DND-41 (cell line): ENCODE measurements at places on chromosomes 12 and 14.

DNA sequence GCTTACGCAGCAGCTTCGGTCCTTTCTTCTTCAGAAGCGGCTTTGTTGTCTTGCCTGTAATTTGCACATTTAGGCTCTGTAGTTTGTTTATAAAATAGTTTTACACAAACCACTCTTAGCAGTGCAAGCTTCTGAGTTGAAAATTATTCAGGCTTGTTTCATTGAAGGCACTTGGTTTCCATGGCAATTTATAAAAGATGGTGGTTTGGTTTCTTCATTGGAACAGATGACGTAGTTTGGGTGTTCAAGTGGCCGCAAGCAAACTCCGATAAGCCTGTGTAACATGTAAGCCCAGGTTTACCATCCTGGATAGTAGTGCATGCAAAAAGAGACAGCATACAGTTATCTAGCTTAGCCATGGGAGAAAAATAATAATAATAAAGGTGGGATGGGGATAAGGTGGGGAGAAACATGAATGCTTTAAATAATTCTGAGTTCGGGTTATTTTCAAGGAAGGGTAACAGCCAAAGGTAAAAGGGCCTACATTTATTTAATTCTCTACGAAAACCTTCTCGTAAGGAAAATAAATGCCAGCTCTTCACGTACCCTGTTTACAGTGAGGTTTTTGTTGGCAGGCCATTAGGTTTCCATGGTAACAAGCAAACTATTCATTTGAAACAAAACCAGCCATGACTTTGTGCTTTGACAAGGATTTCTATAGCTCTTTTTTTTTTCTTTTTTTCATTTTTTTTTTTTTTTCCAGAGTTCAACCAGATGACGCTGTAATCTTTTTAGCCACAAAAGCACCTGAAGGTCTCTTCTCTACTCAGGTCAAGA, 189.6 kb upstream of the RPL10L start:
- no peak for DNase-seq

GRCh38 chr12:685388-685787, 22.1 kb upstream of the NINJ2 start:
- peak; percentile 62 for DNase-seq

- no peak for DNase-seq
Measured at GRCh38 chr14:60106339-60106738, 14.6 kb downstream of the PCNX4 start.

GRCh38 chr12:71662849-71663560, 643 bp downstream of the ZFC3H1 start:
- peak; percentile 54 for DNase-seq

DNA sequence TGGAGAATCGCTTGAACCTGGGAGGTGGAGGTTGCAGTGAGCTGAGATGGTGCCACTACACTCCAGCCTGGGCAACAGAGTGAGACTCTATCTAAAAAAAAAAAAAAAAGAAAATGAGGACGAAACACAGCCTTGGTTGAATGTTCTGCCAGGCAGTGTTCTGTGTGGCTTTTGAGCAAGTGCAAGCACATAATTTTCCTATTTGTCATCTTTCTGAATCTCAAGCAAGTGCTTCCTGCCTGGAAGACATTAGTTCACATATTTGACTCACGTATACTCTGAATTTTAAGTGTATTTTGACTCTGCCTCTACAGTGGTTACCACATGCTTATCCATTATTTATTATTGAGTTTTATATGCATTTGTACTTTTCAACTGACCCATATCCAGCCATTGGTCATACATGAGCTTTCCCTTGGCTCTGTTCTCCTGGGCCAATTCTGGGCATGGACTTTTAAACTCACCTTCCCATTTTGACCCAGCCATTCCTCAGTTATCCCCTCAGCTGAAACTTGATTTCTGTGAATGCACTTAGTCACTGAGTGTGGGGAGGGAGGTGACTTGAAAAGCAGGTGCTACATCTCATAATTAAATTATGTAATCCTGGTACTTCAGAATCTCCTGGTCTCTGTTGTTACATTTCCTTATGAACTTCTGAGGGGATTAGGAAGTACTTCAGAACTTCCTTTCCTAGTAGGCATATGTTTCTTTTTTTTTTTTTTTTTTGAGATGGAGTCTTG, 8.1 kb downstream of the OR10G2 start:
- DNase-seq, result no peak

GRCh38 chr12:93736640-93737178, 59.5 kb downstream of the CRADD start:
- DNase-seq, result no peak

- peak; percentile 22 for DNase-seq
Measured at GRCh38 chr12:46659824-46660223, 166.0 kb downstream of the SLC38A4 start.

- DNase-seq, result no peak
Measured at GRCh38 chr12:41980390-41980789, 164.3 kb downstream of the GXYLT1 start.

- DNase-seq, result no peak
Measured at GRCh38 chr14:99183716-99184115, 88.3 kb downstream of the BCL11B start.

- DNase-seq, result no peak
Measured at GRCh38 chr12:93824514-93825500, 147.6 kb downstream of the CRADD start.

GRCh38 chr12:107277855-107278254, 184.5 kb upstream of the CRY1 start:
- DNase-seq, result no peak

DNA sequence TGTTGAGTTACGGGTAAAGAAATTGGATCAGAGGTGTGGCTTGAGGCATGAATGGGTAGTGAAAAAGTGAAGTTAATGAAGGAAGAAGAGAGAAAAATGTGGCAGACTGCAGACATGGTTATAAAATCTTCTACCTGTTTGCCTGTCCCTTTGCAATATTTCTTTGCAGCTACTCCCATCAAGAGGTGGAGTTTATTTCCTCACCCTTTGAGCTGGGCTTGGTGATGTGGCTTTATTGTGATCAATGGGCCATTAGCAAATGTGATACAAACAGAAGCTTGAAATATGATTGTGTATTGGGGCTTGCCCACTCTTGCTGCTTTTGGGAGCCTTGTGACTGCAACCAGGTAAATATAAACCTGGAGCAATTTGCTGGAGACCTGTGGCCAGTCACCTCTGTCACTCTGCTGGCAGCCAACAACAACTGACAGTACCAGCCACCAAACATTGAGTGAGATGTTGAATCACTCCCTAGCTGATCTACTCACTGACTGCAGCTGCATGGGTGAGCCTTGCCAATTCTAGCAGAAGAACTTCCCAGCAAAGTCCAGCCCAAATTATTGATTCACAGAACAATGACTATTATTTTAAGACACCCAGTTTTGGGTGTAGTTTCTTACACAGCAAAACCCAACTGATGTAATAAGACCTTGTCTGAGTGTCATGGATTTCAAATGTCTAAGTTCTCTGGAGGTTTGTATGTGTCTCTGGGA, 151.0 kb upstream of the ATP2B1 start:
- no peak for DNase-seq

DNA sequence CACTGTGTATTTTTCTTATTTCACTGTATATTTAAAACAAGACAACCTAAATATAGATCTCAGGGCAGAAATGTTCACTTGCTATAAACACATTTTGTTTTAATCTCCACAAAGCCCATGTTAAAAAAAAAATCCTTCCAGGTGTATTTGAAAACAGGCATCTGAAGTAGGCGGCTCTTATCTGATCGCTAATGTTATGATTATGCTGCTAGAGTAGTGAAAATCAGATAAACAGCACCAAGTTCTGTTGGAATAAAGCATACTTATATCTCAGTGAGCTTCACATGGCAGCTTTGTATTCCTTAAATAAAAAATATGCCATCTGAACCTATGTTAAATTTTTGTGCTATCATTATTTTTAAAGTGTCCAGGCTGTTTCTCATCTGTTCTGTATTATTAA, 47.6 kb upstream of the PZP start:
- no peak for DNase-seq

DNA sequence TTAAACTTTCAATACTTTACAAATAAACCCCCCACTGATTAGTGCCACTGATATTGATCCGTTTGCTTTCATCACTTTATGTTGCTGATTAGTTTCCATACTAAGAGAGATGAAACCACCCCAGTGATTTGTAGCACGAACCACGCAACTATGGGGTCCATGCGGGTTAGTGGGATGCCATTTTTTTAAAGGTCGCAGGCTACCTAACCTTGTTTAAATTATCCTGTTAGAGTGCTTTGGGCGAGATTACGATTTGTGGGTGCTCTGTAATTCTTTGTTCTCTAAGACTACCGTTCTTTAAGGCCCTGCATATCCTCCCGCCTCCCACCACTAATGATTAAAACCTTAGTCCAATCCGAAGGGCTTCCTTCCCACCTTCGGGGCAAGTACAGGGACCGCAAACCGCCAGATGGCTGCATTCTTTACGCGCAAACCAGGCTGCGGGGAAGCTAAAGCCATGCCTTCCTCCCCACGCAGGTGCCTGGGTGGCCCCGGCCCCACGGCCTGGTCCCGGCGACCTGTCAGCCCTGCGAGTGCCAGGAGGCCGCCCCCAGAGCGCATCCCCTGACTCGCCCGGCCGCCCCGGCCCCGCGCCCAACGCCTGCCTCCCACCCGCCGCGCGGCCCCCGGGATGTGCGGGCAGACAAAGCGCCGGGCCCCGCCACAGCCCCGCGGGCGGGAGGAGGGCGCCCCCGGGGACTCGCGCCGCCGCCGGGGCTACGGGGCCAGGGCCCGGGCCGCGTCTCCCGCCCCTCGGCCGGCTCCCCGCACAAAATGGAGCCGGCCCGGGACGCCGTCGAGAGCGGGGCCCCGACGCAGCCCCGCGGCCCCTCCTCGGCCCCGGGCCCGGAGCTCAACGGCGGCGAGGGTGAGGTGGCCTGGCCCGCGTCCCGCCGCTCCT, 759 bp downstream of the NFYB start:
- peak; percentile 67 for DNase-seq

DNA sequence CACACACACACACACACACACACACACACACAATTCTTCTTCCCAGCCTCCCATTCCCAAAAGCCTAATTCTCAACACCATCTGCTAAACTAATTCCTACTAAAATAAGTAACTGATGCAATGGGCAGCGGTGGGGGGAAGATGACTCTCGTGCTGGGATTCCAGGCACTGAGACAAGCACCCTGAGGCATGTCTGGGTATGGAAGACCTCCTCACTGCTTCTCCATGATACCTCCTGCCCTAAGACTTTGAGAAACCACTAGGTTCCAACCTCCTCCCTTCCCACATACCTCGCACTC, 789 bp upstream of the VWF start:
- DNase-seq, result no peak

- no peak for DNase-seq
Measured at GRCh38 chr14:21229821-21230220, 39.4 kb downstream of the HNRNPC start.

DNA sequence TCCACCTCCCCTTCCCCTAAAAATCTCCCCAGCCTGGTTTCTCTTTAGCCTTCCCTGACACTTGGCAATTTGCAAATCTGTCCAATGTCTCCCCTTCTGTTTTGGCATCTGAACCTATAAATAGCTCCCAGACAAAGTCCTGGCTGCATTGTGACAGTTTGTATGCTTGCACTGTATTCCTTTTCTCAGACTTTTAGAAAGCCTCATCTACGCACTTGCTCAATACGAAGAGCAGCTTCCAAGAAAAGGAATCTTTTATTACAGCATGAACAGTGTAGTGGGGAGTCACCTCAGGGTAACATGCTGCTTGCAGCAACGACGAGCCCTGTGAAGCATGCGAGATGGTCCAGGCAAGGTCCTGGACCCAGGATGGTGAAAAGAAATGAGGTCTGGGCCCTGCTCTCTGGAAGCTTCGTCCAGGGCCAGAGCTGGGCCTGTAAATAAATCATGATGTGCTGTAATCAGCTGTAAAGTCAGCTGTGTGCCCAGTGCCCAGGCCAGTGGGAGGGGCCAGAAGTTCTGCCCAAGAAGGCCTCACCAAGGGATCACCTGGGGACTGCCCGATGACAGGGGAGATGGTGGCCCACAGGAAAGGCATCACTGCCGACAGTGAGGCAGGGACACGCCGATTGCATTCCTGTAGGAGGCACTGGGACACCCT, 88.3 kb downstream of the RIN3 start:
- no peak for DNase-seq
